Mononuclear cell (primary cell): ENCODE measurements at places on chromosomes 6 and 20. TPM values are rescaled to one million over a fixed set of nuclear protein-coding genes. Genes with fewer than 3 reads are reported as not detected.

Gene CRISP3
- total RNA-seq = not detected

Gene MPC1
- 18.4 TPM for total RNA-seq

Gene SLC17A2
- not detected for total RNA-seq

Gene LCA5
- 0.42 TPM for total RNA-seq

Gene TP53INP2
- total RNA-seq = 7.7 TPM

Gene TMEM244
- total RNA-seq = 0.52 TPM

Gene MED20
- 2.5 TPM for total RNA-seq

Gene TINAG
- total RNA-seq = not detected

Gene THBD
- total RNA-seq = 82.1 TPM

Gene SRSF12
- total RNA-seq = not detected

Gene RIPOR2
- total RNA-seq = 128 TPM

Gene BPIFB2
- not detected for total RNA-seq

Gene KIF25
- not detected for total RNA-seq

Gene NOX3
- not detected for total RNA-seq

Gene VWA7
- total RNA-seq = 0.31 TPM

Gene EXOC2
- total RNA-seq = 19.8 TPM

Gene BTNL2
- total RNA-seq = not detected
